ENCODE measurements at places on chromosomes 3 and 15.
A peak's percentile ranks its signal among the peaks of the same experiment; 100 is the strongest.

DNA sequence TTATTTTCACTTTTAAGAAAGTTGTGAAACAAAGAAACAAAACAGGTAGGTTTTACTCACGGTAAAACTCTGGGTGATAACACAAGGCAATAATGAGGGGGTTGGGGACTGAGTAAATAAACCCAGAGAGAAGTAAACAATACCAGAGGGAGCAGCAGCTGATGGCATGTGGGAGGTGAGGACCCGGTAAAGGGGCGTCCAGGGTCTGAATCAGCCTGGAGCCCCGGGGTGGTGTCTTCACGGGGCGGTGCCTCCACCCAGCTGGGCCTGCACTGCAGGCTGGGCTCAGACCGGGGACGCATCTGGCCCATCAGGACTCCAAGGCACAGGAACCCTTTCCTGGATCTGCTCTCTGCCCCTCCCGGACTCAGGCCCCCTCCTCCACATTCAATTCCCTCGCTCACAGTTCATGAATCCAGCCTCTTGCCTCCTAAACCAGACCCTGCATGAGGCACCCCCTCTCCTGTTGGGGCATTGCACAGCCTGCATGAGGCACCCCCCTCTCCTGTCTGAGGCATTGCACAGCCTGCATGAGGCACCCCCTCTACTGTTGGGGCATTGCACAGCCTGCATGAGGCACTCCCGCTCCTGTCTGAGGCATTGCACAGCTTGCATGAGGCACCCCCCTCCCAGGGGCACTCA, 73.9 kb upstream of the MFGE8 start:
- DNase-seq = no peak

DNA sequence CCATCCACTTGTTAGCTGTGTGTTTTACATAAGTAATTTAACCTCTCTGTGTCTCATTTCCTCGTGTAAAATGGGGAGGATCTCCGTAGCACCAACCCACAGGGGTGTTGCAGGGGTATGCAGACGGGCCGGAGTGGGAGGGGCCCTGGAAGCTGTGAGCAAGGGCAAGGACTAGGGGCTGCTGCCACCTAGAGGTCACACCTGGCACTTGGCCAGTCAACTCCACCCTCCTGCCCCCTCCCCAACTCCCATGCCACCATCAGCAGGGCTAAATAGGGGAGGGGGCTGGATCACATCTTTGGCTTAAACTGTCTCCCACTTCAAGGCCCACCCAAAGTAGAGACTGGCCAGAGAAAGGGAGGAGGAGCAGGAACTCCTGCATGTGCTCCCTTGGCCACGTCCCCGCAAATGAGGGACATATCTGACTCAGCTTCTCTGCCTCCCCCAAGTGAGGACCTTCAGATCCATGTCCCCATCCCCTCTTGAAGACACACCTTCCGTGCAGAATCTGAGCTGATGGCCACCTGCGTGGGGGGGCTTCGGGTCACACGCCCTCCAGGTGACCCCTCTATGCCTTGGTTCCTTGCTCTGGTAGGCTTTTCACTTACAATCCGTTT, 2.6 kb downstream of the CCDC9B start:
- peak; percentile 58 for DNase-seq

DNA sequence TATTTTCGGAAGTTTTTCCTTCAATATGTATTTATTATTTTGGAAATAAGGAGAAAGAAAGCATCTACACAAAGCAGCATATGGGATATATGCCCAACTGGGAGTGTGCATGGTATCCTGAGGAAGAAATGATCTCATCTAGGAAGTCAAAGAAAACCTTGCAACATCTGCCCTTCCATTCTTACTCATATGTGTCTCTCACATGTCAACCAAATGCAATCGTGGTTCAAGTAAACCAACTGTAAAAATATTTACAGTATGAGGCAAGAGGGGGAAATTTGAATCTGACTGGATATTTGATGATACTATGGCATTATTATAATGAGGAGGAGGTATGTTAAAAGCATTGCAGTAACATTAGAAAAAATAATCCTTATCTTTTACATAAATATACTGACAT, 3.2 kb upstream of the SCG3 start:
- no peak for DNase-seq

GRCh38 chr3:50341537-50341936, 901 bp upstream of the RASSF1 start:
- DNase-seq = no peak

GRCh38 chr15:93066834-93067648, 22.0 kb downstream of the RGMA start:
- no peak for DNase-seq

DNA sequence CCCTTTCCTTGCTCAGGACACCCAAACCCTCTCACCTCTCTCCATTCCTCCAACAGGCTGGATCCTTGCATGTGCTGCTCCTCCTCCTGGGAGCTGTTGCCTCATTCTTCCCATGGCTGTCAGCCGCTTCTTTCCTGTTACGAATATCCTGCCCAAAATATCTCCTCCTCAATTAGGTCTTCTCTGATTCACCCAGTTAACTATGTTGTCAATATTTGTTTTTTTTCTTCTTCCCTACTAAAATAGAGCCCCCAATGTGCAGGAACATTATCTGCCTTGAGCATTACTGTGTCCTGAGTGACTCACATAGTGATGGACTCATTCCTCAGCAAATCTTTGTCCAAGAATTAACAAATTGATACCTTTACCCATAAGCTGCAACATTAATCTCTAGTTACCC, 357.2 kb downstream of the CLSTN2 start:
- DNase-seq = no peak

- DNase-seq = no peak
Measured at GRCh38 chr3:127816783-127817405, 5.4 kb downstream of the MGLL start.

DNA sequence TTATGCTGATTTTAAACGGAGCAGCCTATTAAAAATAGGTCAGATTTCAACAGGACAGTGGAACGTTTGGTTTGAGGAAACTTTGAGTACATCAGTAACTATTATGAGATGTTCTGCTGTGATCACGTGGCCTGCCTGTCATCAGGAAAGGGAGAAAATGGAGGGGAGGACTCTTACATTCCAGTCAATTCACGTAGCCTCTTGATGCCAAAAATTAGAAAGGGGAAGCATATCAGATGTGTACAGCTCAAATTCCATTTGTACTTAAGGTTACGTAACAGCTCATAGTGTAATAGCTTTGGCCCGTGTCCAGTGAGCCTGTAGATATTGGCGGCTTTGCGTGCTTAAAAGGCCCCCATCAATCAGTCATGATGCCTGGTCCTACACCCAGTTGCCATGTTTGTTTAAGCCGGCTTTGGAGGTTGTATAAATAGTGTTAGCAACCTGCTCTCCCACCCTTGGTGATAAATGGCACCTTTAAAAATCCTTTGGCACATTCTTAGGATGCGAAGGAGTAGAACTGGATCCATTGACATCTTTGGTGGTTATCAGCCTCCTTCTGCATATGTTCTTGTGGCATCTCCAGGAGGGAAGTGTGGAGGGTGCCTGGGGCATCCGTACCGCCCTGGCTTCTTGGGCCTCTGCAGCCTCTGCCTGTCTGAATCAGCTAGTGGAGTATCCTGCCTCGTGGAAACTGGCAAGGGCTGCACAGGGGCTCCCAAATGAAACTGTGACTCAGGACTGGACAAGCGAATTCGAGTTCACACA, 163.9 kb downstream of the THSD4 start:
- DNase-seq = no peak

DNA sequence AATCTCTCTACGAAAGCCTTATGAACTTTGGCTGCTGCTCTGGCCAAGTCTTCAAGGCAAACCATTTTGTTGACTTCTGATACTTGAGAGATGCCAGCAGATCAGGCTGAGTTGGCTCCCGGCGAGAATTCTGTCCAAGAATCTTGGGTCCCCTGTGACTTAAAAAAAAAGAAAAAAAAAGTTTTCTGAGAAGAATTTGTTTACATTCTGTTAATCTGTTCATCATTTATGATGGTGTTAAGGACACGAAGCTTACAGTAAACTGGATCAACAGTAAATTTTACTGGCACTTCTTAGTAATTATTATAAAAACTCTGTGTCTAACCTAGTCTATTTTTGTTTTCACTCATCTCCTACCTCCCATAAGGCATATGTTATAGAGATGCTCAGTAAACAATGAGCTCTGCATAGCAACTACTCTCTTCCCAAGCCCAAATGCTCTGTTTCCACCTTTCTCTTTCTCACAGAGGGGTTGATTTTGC, 320.9 kb upstream of the RASGRP1 start:
- no peak for DNase-seq

- DNase-seq = no peak
Measured at GRCh38 chr3:47444103-47444502, 31.6 kb downstream of the SCAP start.

GRCh38 chr3:69194431-69195165, 72.2 kb upstream of the LMOD3 start:
- no peak for DNase-seq

DNA sequence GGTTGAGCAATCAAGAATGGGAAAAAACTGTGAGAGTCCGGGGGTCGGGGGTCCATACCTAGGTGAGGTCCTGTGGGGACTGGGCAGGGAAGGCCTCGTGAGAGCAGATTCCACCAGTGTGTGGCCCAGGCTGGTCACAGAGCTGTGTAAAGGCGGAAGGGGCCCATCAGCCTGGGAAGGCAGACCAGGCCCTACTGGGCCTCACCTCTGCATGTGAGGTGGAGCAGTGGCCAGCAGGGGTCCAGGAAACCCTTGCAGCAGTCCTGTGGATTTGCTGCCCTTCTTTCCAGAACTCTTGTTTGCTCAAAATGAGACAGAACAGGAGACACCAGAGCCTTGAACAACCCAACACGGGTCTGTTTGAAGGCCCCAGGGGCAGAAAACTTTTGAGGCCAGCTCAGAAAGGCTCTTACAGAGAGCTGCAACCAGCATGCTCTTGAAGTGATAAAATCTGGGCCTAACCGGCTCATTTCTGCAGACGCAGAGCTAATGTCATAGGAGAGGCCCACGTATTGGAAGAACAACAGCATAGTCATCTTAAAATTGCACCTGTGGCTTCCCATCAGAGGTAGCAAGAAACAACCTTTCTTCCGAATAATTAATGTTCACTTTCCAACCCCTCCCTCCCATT, 30.3 kb upstream of the HHATL start:
- DNase-seq = no peak

DNA sequence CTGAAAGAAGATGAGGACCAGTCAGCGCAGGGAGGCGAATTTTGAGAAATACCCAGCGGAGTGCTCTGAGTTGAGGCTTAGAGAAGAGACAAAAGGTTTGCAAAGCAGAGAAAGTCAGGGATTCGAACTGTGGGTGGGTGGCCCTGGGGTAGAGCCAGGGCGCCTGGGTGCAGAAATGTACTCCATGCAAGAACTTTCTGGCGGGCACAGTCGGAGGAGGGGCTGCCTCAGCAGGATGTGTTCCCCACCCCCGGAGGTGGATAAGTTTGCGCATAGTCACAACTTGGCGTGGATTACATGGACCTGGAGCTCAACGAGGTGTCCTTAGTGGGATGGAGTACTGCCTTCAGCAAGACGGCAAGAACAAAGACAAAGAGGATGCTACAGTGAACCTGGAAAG, 117.3 kb upstream of the ALDH1A3 start:
- DNase-seq = no peak

Data from MM.1S (cell line).